ENCODE measurements at places on chromosomes 5 and 9. TPM values are rescaled to one million over a fixed set of nuclear protein-coding genes. Genes with fewer than 3 reads are reported as not detected.

GRCh38 chr5:78515670-78516069, 132.9 kb downstream of the LHFPL2 start:
- DNase-seq, result no peak
- H3K4me1 ChIP-seq, result peaks cover 33% of the 10 kb centered on the region
- H3K27ac ChIP-seq, result peak overlapping the region; percentile 57
- no peak overlapping the region for H3K4me3 ChIP-seq

DNA sequence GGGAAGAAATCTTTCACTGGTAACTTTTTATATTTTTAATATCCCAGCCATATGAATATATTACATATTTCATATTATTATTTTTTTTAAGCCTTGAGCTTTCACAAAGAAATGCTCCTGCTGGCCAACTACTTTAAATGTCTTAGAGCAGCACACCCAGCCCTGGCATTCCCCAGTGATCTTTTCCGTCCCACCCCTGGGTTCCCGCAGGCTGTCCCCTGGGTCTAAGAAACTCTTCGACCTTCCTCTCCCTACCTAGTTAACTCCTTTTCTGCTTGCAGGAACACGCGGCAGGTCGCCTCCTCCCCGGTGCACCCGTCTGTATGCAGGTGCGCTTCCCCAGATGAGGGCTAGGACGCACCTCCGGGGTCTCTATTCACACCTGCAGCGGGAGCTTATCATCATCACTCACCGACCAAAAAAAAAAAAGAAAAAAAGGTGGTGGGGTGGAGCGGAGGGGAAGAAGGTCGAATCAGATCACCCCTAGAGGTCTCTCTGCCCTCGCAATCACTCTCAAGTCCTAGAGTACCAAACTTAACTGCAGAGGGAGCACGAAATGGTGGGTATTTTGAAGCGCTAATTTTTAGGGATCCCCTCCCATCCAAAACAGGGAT, 696 bp downstream of the ZFP62 start:
- peaks cover 9% of the 10 kb centered on the region for H3K36me3 ChIP-seq
- peak; percentile 70 for DNase-seq
- H3K27me3 ChIP-seq, result no peaks in the 10 kb centered on the region
- H3K4me3 ChIP-seq, result peak overlapping the region; percentile 97

EQTN gene
- not detected for total RNA-seq

DNA sequence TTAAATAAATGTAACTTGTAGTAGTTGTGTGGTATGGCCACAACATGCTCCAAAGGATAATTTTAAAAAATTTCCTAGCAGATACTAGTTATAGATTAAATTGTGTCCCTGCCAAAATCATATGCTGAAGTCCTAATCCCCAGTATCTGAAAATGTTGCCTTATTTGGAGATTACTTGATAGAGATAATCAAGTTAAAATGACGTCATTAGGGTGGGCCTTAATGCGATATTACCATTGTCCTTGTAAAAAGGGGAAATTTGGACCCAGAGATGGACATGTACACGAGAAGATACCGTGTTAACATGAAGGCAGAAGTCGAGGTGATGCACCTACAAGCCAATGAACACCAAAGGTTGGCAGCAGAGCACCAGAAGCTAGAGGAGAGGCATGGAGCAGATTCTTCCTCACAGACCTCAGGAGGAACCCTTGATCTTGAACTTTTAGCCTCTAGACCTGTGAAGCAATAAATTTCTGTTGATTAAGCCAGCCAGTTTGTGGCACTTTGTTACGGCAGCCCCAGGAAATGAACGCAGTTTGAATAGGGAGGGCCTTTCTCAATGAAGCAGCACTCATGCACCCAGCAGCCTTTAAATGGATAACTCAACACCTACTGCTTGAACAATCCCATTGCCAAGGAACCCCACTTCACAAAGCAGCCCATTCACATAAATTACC, 148.9 kb downstream of the ARHGAP26 start:
- DNase-seq, result no peak
- peaks cover 4% of the 10 kb centered on the region for H3K4me1 ChIP-seq
- no peaks in the 10 kb centered on the region for H3K27me3 ChIP-seq
- no peak overlapping the region for H3K4me3 ChIP-seq
- no peaks in the 10 kb centered on the region for H3K36me3 ChIP-seq
- no peak overlapping the region for H3K27ac ChIP-seq

All from osteoblast (primary cell).